ENCODE measurements at places on chromosomes 11 and 22.

- DNase-seq = no peak
Measured at GRCh38 chr22:17477391-17477833, 85.9 kb upstream of the SLC25A18 start.

GRCh38 chr11:81857386-81857785, 876.3 kb downstream of the FAM181B start:
- no peak for DNase-seq

DNA sequence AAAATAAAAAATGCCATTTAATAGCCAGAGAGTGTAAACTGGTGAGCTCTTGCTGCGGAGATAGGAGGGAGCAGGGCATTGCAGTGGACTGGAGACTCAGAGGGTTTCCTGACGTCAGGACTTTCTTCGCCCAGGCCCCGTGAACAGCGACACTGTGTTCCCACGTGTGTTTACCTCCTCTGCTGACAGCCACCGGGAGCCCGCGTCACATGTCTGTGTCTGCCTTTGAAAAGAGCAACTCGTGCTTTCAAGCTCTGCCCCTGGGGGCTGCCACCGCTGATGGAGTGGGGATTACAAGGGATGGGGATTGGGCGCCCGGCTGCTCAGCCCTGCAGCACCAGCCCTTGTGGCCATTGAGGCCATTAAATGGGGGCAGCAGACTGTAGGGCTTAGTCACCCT, 3.3 kb downstream of the TANGO2 start:
- no peak for DNase-seq

GRCh38 chr22:25942115-25942855, 200.3 kb downstream of the MYO18B start:
- DNase-seq = no peak

DNA sequence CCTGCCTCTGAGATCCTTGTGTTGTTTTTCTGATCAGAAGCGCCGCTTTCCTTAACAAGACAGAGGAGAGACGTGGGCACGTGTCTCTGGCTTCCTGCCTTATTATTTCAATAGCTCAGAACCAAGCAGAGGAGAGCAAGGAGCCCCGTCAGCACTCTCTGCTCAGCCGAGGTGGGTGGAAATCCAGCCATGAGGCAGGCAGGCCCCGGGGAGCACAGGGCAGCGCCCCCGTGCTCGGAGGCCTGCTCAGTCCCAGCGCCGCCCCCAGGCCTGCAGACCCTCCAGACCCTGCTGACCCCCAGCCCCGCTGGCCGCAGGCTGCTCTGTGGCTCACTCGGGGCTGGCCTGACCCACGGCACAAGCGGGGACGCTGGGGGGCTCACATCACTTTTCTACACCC, 162.8 kb downstream of the BRD1 start:
- peak; percentile 6 for DNase-seq

GRCh38 chr22:17339095-17339693, 30.1 kb upstream of the CECR2 start:
- no peak for DNase-seq

DNA sequence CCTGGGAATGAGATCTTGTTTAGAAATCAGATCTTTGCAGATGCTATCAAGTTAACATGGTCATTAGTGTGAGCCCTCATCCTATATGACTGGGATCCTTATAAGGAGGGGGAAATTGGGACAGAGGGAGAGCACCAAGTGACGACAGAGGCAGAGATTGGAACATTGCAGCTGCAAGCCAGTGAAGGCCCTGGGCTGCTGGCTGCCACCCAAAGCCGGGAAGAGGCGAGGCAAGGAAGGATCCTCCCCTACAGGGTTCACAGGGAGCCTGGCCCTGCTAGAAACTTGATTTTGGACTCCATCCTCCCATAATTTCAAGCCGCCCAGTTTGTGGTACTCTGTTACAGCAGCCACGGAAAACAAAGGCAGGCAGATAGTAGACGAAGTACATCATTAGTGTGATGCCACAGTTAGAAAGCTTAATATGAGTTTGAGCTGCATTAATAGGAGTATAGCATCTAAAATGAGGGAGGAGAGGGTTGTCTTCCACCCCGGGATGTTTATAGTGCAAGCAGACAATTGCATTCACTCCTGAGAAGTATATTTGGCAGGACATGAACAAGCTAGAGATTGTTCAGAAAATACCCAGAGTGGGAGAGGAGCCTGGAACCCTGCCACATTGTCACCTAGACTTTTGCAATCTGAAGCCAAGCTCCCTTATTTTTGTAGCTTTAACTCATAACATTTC, 56.8 kb upstream of the CLMP start:
- DNase-seq = no peak

DNA sequence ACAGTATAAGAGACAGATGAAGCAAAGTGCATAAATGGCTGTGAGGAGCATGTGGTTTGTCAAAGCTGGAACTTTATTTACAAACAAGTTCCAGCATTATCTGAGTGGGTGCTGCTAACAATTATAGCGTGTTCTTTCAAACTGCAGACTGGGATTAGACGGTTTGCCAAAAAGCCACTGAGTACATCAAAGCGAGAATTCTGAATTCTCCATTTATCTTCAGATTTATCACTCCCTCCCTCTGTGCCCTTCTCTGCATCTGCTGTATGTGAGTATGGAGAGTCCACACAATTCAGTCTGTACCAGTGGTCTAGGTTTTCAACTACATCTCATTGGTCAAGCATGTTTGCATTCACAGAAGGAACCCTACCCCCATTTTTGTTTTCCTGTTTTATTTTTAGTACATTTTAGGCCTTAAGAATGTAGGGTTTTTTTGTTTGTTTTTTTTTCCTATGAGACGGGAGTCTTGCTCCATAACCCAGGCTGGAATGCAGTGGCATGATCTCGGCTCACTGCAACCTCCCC, 18.1 kb upstream of the INCENP start:
- DNase-seq = no peak

GRCh38 chr11:46458491-46458890, 66.9 kb upstream of the CHRM4 start:
- no peak for DNase-seq

- peak; percentile 64 for DNase-seq
Measured at GRCh38 chr22:18024276-18024939, at the start of gene MICAL3. MICAL3 (minus strand) TSS chr22:18024561; CDS start chr22:17906812, 117,749 bp downstream.

- DNase-seq = peak; percentile 81
Measured at GRCh38 chr11:33773987-33774735, at the start of gene FBXO3. FBXO3 (minus strand) TSS chr11:33774520; CDS start chr11:33774497, 23 bp downstream.

Data from endothelial cell of umbilical vein (primary cell).